ENCODE measurements at places on chromosomes 2 and 18.

GRCh38 chr2:144239306-144239705 is 280.6 kb downstream of the ZEB2 start:
- no peak for DNase-seq

DNA sequence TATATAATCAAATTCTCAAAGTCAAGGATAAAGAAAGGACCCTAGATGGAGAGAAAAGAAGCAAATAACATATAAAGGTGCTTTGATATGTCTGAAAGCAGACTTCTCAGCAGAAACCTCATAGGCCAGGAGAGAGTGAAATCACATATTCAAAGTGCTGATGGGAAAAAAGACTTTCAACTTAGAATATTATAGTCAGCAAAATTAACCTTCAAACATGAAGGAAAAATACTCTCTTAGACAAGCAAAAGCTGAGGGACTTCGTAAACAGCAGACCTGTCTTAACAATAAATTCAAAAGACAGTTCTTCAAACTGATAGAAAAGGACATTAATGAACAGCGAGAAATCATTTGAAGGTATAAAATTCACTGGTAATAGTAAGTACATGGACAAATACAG is 107.2 kb upstream of the KCNH7 start:
- DNase-seq = no peak

DNA sequence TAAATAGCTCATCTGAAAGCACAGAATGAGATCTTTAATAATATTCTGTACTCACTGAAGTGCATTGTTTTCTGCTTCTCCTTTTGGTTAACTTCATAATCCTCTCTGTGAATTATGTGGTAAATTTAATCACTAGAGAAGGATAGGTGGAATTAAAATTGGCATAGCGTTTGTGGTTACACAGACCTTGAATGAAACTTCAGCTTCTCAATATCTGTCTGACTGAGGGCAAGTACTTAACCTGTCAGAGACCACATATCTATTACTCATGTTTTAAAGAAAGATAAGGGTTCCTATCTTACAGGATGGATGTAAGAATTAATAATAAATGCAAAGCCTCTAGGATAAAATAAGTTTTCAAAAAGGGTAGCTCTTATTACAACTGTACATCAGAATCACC is 861.8 kb downstream of the TRIB2 start:
- DNase-seq = no peak

GRCh38 chr2:31523871-31524492 is 56.8 kb downstream of the SRD5A2 start:
- no peak for DNase-seq

DNA sequence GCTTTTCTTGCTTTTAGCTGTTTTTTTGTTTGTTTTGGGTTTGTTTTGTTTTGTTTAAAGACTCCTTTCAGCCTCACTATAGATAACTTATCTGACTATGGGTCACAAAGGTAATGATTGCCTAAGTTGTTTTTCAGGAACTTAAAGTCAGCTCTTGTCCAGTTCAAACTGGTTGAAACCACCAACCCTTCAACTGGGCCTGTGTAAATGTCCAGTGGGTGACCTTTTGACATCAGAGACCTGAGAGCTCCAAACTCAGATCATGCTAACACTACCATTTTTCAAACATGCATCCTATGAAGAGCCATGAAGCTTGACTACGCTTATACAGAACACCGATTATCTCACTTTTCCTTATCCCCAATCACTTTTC is 144.6 kb upstream of the RMP24 start:
- no peak for DNase-seq

DNA sequence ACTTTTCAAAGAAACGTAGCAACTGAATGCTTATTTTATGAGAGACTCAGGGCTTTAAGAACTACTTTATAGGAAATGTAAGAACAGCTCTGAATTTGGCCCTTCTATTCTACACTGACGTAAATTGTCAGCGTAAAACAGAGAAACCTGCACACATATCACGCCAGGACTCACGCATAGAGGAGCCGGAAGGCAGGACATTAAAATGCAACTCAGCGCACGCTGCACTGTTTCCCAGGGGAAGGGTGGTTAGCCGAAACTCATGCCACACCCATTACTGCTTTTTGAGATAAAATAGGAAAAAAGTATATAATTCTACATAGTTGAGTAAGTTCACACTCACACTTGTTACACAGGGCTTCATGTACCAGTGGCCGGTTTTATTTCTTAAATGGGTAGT is 7.4 kb downstream of the TUBB6 start:
- no peak for DNase-seq

DNA sequence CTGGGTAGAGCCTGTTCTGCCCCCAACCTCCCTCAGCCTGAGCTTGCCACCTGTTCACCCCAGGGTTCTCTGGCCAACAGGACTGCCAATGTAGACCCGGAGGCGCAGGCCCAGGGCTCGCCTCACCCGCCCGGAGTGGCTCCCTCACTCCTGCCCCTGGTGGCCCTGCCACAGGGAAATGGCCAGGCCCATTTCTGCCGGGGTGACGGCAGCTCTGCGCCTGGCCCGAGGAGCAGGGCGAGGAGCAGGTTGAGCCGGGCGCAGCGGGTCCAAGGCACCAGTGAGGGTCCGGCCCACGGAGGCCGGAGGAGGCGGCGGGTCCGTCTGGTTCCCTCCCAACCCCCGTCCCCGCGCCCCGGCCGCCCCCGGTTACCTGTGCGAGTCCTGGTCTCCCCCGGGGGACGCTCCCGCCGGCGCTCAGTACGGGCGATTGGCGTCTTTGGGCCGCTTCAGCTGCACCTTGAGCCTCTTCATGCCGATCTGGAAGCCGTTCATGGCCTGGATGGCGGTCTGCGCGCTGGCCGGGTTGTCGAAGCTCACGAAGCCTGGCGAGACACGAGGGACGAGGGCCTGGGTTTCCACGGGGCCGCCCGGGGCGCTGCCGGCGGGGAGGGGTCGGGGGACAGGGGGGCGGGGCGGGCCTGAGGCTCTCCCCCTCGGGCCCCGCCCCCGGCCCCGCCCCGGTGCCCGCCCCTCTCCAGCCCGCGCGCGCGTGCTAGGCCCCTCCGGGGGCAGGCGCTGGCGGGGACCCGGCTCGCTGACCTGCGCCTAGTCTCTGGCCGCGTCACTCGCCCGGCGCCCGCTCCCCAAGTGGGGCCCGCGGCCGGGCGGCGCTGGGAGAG is 312.0 kb downstream of the CELF4 start:
- no peak for DNase-seq

DNA sequence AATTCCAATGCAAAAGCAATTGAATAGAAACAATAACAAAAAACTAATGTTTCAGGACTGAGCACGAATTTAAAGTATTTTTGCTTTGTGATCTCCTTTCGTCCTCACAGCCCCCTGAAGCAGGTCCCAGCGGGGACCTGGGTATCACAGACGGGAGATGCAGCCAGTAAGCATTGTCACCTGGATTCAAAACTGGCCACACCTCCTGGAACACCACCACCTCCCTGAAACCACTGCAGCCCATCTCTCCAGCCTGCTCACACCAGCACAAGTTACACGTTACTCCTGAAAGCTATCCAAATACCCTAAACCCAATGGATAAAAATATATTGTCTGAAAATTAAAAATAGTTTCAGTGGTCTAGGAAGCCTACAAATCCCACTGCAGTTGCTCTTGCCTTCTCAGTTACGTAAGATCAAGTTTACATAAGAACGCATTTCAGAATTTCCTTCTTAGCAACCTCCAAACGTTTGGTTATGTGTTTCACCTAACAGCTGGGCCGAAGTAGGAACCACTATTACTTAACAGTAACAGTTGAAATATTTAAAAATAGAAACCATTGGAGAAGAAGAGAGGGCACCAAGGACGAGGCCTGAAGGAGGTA is 178.0 kb downstream of the HDAC4 start:
- no peak for DNase-seq

GRCh38 chr2:107281637-107282036 is 395.7 kb upstream of the ST6GAL2 start:
- DNase-seq = no peak

- no peak for DNase-seq
Measured at GRCh38 chr2:10519394-10519740, 71.2 kb upstream of the ODC1 start.

DNA sequence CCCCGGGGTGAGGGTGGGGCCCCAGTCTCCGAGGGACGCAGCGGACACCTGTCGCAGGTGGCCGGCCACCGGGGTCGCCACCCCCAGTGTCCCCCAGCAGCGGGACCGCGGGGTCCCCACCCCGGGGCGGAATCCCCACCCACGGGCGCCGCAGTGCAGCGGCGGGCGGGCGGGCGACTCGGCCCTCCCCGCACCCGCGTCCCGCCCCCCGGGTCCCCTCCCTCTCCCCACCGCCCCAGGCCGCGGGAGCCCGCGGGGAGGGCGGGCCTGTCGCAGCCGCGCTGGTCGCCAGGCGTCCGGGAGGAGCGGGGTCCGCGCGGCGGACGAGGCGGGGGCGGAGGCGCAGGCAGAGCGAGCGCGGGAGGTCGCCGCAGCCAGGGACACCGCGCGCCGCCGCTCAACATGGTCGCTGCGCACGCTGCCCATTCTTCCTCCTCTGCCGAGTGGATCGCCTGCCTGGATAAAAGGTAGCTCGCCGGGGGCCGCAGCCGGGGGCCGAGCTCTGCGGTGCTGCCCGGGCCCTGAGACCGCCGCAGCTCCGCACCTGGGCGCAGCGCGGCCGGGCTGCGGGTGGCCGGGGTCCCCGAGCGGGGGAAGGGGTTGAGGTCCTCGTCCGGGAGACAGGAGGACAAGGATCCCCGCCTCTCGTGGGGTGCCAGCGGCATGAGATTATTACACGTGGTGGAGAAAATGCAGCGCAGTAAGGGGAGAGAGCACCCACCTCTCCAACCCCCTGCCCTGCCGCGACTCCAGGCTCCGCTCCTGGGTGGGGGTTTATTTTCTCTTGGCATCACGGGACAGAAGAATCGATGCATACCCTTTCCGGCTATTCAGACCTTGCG is at the start of gene RAPGEF4:
Gene RAPGEF4, plus strand, starts transcription at position 264 of the 842 bp plus-strand sequence. Its CDS starts 139 bp downstream, at position 403.
- no peak for DNase-seq

GRCh38 chr2:42602218-42602875 is 33.9 kb downstream of the MTA3 start:
- no peak for DNase-seq

DNA sequence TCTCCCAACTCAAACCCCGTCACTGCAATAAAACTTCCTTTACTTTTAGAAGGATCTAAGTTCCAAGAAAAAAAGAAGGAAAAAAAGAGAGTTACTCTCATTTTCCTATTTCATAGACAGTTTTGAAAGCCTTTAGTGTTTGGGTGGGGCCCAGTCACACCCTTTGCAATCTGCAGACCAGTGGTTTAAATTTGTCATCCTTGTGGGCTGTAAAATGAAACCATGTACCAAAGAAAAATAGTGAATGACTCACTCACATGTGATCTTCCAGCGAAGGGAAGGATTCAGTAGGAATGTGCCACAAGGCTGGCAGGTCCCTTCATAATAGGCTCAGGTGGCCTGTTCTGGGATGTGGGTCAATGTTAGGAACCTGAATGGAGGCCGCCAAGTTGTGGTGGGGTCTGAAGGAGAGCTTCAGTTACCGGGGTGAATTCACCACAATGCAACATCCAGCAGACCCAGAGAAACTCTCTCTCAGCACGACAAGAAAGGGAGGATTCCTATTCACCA is 28.3 kb downstream of the ANXA4 start:
- DNase-seq = no peak

DNA sequence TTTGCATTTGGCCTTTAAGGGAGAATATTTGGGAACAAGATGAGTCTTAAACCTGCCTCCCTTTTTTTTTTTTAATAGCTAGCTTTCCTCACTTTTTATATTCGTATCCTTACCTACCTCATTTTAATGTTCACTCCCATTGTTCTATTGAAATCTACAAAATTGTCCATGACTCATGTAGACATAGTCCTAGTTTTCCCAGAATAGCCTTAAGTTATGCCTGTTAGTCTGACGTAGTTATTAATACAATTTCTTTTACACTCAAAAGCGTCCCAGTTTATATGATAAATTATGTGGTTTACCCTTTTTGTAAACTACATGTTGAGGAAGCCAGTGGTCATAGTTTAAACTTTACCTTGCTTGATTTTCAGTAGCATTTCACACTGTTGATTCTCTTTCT is 73.4 kb downstream of the UBR3 start:
- DNase-seq = no peak

DNA sequence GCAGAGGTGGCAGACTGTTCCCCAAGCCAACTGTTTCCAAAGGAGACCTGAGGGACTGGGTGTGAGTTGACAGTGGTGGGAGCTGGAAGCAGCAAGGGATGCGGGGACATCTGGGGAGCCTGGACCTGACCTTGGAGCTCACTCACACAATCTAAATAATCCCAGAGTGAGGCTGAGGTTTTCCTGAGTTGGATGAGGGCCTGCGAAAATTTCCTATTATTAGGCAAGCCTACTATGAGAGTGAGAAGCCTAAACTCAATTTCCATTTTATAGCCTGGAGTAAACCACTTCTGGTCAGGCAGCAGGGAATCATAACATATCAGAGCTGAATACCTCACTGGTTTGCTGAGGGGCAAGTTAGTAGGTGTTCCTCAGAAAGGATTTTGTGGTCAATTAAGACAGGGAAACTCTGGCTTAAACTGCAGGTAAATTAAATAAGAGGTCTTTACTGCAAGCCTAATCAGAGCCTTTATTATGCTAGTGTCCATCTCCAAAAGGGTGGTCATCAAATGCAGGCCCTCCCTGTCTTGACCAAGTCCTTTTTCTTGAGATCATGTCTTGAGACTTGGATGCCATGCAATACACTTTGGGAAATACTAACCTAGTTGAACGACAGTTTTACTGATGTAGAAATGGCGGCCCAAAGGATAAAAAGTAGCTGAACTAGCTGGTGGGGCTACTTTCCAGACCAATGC is 1.7 kb upstream of the COX5B start:
- DNase-seq = no peak

- DNase-seq = no peak
Measured at GRCh38 chr18:57754577-57755338, 48.4 kb downstream of the ATP8B1 start.

DNA sequence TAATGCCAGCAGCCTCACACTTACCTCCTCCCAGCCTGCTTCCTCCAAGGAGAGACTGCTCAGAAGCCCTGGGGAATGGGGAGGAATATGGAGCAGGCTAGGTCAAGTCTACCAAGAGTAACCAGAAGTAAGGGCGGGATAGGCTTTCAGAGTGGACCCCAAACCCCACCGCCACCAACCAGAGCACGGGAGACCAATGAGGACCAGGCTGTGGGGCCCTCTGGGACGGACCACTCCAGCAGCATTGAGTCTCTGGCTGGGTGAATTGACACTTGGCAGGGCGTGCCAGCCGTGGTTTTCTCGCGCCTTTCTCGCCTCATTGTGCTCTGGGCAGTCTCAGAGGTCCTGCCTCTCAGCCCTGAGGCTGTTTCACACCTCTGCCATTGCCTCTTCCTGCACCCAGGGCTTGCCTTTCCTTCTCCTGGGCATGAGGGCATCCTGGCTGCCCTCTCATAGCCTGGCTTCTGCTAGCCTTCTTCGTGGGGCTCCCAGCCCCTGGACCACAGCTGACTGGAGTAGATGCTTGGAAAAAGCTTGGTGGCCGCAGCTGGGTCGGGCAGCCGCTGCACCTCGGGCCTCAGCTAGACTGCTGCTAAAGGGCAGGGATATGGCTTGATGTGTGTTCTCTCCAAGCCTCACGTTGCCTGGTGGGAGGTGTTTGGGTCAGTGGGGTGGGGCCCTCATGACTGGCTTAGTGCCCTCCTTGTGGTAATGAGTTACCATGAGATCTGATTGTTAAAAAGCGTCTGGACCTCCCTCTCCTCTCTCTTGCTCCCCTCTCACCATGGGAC is 40.5 kb upstream of the HS6ST1 start:
- peak; percentile 20 for DNase-seq

- DNase-seq = no peak
Measured at GRCh38 chr2:241314226-241315092, 1.0 kb downstream of the HDLBP start.

GRCh38 chr2:68385220-68385906 is 20.3 kb downstream of the PLEK start:
- no peak for DNase-seq

GRCh38 chr18:3875961-3876360 is 426.0 kb downstream of the TGIF1 start:
- no peak for DNase-seq

- DNase-seq = no peak
Measured at GRCh38 chr2:84778911-84779690, 101.8 kb downstream of the TRABD2A start.

Measured in ovary (tissue), 10 donors.